ENCODE measurements at places on chromosomes 6 and 20. TPM values are rescaled to one million over a fixed set of nuclear protein-coding genes. Genes with fewer than 3 reads are reported as not detected.

The MOG gene
- not detected for polyA plus RNA-seq

The CLPSL1 gene
- polyA plus RNA-seq, result not detected

DNA sequence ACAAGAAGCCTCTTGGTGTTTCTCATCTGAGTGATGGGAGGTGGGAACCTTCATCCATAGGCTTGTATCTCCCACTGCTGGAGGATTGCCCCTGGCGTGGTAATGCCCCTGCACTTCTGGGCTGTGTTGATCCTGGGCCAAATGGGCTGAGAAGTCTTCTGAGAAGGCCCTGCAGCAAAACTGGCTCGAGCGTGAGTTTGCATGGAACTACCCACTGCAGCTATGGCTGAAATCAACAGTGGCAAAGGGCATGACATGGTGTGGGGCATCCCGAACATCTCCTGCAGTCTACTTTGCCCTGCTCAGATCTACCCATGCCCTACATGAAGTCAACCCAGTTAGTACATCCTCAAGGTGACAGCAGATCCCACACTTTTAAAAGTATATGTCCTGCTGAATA, 130.6 kb downstream of the NRN1 start:
- no peak for DNase-seq

DNA sequence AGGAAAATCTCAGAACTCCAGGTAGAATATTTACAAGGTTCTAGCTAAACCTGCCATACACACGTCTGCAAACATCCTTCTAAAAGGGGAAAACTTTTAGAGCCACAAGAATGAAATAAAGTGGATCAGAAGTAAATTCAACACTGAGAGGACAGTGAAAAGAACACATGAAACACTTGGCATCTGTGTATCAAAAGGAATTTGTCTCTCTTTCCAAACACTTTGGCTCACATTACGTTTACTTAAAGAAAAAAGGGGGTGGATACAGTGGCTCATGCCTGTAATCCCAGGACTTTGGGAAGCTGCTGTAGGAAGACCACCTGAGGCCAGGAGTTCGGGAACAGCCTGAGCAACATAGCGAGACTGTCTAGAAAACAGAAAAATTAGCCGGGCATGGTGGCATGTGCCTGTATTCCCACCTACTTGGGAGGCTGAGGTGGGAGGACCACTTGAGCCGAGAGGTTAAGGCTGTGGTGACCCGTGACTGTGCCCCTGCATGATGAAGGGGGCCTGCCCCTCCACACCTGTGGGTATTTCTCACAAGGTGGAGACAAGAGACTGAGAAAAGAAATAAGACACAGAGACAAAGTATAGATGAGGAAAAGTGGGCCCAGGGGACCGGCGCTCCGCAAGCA, 35.4 kb downstream of the NINL start:
- peak; percentile 47 for DNase-seq

Data from muscle of arm (tissue), 14 donors.